IMR-90 (cell line): ENCODE measurements at places on chromosomes 1 and 21. TPM values are rescaled to one million over a fixed set of nuclear protein-coding genes. Genes with fewer than 3 reads are reported as not detected.

KRTAP19-3 gene
- polyA plus RNA-seq: not detected in 2 replicates

LRRC8B gene
- 0.44 and 0.74 TPM in 2 replicates for polyA plus RNA-seq

CD48 gene
- not detected in 2 replicates for polyA plus RNA-seq

TAS1R1 gene
- 0.05 and 0.10 TPM in 2 replicates for polyA plus RNA-seq

HSF2BP gene
- 0.63 and 0.87 TPM in 2 replicates for polyA plus RNA-seq

TFF3 gene
- polyA plus RNA-seq: not detected in 2 replicates

PTPRF gene
- polyA plus RNA-seq: 92.3 and 103 TPM in 2 replicates

ACP6 gene
- polyA plus RNA-seq: 8.2 and 8.8 TPM in 2 replicates

DNA sequence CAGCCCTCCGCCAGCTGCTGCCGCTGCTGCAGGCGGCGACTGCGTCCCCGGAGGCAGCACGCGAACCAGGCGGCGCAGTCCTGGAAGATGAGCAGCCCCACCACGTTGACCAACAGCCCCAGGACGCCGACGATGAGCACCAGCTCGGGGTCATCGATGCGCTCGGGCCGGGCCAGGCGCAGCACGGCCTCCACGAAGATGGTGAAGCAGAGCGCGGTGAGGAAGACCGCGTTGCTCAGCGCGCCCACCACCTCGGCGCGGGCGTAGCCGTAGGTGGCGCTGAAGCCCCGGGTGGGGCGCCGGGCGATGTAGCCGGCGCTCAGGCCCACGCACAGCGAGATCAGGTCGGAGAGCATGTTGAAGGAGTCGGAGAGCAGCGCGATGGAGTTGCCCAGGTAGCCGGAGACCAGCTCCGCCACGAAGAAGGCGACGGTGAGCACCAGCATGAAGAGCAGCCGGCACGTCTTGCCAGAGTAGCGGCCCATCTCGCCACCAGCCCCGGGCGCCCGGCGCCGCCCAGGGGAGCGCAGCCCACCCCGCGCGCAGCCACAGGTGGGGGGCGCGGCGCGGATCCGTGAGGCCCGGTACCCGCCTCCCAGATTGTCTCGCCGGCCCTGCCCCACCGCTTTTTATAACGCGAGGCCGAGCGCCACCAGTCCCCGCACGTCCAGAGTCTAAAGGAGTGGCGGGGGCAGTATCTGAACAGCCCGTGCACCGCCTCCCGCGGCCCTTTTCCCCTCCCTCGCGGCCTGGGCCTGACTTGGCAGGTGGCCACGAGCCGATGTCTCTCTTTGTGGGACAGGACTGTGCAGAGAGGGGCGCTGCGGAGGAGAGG lies at the start of gene SLC30A10:
Gene SLC30A10, minus strand, starts transcription at position 602 of the 835 bp plus-strand sequence. Its CDS starts 117 bp downstream, at position 485.
- no peak for DNase-seq

DNA sequence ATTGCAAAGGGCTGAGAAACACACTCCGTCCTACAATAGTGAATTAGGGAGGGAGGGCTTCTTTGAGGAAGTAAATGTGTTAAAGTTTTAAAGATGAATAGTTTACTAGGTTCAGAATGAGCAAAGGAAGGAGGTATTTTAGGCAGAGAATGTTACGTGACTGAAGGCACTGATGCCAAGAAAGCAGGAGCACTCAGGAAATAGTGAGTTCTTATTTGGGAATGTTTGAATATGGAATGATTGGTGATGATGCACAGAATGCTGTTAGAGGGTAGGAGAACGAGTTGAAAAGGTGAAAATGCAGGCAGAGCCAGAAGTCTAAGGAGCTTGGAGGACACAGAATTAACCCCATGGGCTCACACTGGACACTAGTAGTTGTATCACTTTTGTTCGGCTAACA lies 108.0 kb downstream of the NRIP1 start:
- DNase-seq: peak; percentile 85

DNA sequence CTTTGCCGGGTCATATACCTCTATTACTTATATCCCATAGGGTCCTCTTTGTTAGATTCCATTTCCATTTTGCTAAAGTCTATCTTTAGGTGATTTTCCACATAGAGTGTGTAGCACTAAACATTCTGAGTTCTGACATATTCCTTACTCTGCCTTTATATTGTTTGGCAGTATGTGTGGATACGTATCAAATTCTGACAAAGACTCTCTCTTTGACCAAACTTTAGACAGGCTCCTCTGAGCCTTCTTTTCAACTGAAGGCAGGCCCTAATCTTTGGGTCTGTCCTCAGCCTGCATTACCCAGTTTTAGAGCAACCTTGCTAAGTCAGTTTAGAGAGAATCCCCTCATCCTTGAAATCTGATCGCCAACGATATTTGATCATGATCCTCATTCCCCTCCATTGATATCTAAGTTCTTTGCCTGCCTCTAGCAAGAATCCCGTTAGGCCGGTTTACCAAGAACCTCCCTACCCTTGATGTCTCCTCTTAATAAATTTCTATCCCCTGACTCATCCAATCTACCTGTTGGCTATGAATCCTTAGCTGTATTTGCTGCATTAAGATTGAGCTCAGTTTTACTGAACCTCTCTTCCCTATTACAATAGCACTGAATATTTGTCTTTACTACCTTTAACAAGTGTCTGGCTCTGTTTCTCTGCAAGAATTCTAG lies 10.4 kb upstream of the PPT1 start:
- DNase-seq: no peak

- DNase-seq: no peak
These were observed 65.5 kb downstream of the DMRTB1 start for GRCh38 chr1:53524428-53525375.

DNA sequence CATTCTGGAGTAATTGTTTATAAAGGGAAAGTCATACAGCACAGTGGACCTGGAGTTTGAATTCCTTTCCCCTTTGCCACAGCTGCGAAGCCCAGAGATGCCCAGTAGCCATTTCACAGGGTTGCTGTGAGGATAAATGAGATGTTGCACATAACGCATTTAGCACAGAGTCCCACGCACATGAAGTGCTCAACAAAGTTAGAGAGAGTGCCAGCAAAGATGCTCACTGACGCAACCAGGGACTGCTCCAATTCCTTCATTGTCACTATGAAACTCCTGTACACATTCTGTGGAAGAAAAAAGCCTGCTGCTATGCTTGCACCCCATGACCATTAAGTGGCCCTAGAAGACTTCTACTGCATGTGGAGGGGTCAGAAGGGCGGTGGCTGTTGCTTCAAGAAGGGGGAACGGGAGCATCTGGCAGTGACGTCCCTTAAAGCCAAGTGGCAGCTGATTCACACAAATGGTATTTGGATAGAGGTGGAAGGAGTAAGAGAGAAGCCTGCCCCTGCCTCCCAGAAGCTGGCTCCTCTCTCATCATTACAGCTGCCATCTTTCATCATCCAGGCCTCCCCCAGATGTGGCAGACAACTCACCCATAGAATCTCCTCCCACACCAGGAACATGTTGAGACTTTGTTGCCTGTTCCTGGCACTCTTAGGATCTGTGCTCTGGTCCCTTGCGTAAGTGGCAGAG lies 26.5 kb upstream of the VAV3 start:
- DNase-seq: no peak

GRCh38 chr1:184062640-184063286 lies 11.2 kb downstream of the TSEN15 start:
- no peak for DNase-seq

- peak; percentile 2 for DNase-seq
These were observed 187.3 kb downstream of the ATP6V1G3 start for GRCh38 chr1:198352975-198353695.

DNA sequence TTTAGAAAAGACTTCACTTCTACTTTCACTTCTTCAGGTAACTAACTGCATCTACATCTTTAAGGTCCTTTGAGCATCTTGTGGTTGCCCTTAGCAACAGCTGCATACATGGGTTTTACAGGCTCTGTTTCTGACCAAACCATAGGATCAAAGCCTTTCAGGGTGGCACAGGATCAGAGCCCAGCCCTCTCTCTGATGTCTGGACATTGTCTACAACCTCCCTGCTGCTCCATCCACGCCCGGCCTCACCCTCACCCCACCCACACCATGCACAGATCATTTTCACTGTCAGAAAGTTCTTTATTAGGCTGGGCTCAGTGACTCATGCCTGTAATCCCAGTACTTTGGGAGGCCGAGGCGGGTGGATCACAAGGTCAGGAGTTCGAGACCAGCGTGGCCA lies 5.2 kb downstream of the NCF2 start:
- no peak for DNase-seq
